ENCODE measurements at places on chromosomes 3 and 15.

DNA sequence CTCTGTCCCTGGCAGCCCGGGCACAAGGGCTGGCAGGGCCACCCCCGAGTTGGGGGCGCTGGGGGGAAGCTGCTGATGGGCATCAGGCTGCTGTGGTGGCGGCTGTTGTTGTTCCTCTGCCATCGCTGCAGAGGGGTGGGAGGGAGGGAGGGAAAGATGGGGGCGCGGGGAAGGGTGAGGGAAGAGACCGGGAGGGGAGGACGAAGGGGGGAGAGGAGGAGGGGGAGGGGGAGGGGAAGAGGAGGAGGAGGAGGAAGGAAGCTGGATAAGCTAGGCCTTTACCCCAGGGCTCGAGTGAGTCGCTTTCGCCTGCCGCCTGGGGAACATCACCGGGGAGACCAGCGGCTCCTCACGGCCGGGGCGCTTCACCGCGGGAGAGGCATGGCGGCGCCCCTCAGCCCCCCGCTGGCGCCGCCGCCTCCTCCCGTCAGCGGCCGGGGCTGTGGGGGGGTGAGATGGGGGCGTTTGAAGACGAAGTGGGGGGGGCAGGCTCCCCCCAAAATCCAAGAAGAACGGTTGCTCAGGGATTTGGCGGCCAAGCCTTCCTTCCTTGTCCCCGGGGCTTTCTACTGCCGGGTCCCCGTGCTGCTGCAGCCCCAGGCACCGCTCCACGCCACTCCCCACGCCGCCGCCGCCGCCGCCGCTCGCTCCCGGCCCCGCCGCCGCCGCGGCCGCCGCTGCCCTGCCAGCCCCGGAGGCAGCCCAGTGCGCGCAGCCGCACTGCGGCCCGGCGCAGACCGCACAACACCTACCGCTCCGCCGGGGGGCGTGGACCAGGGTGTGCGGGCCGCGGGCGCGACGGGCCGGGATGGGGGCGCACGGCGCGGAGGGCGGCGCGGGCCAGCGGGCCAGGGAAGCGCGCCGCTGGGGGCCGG is at the start of gene RFX7:
Gene RFX7, minus strand, starts transcription at position 717 of the 875 bp plus-strand sequence. Its CDS starts 594 bp downstream, at position 123.
- peak within 1 kb of the TSS; percentile 80 for H3K4me3 ChIP-seq
- DNase-seq: peak; percentile 79
- no peaks in the 10 kb centered on the region for H3K36me3 ChIP-seq
- H3K4me1 ChIP-seq: peaks cover 22% of the 10 kb centered on the region
- H3K27me3 ChIP-seq: no peaks in the 10 kb centered on the region

- no peaks in the 10 kb centered on the region for H3K27me3 ChIP-seq
- DNase-seq: no peak
- H3K4me3 ChIP-seq: no peak overlapping the region
- H3K36me3 ChIP-seq: no peaks in the 10 kb centered on the region
- H3K27ac ChIP-seq: no peak overlapping the region
- H3K4me1 ChIP-seq: no peaks in the 10 kb centered on the region
These were observed 273.9 kb downstream of the ADAMTSL3 start for GRCh38 chr15:83927704-83928391.

DNA sequence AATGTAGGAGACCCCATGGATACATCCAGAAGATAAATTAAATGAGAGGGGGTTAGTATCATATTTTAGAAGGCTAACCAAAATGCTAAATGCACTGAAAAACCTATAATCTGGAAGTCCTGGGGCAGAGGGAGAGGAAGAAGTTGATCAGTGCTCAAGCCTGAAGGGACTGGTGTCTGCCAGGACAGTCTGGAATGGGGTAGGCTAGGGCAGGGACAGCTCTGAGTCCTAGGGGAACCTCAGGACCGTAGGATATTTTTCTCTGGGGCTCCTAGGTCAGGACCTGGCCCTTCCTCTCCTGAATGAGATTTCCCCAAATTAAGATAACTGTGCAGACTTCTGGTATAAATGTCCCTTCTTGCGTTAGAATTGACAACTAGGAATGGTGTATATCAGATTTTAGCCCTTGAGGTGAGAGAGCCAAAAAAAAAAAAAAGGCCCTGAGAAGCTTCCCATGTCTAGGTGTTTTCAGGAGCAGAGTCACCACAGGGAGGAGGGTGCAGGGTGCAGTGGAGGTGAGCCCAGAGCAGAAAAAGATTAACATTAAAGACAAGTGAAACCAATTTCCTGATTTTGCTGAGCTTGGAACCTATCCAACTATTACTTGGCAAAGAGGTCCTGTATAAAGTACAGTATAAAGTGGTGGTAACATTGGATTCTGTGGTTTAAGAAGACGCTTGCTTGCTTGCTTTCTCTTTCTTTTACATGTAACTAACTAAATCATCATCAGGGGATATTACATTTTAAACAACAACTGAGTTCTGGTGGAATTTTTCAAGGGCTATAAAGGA is 63.5 kb downstream of the HACD2 start:
- no peak overlapping the region for H3K27ac ChIP-seq
- no peaks in the 10 kb centered on the region for H3K36me3 ChIP-seq
- peaks cover 9% of the 10 kb centered on the region for H3K4me1 ChIP-seq

DNA sequence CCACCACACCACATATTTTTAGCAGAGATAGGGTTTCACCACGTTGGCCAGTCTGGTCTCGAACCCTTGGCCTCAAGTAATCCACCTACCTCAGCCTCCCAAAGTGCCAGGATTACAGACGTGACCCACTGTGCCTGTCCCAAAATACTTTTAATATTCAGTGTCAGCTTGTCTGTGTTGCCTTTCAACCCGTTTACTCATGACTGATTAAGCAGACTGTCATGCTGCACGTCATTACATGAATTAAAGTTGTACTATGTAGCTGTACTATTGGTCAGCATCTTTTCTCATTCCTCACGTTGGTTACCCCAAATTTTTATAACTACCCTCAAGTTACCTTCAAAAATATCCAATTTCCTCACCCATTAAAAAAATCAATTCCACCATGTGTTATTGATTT is 48.7 kb upstream of the GADL1 start:
- H3K4me1 ChIP-seq: no peaks in the 10 kb centered on the region
- no peak for DNase-seq
- H3K27ac ChIP-seq: no peak overlapping the region
- no peaks in the 10 kb centered on the region for H3K36me3 ChIP-seq
- H3K4me3 ChIP-seq: no peak overlapping the region
- H3K27me3 ChIP-seq: no peaks in the 10 kb centered on the region

DNA sequence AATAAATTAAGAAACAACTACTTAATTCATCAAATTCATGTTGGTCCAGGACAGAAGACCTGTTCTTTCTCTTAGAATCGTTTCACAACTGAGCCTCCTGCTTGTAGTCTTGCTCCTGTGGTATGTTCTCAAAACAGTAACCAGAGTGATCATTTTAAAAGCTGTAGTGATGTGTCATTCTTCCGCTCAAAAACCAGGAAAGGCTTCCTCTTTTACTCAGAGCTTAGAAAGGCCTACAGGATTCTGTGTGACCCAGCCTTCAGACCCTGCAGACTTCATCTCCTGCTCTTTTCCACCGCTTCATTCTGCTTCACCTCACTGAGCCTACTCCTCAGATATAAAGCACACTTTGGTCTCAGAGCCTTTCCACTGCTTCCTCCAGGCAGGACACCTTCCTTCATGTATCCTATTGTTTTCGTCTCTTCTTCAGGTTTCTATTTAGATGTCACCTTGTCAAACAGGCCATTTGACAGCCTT is 22.7 kb downstream of the ST6GAL1 start:
- no peak for DNase-seq
- no peak overlapping the region for H3K27ac ChIP-seq
- no peaks in the 10 kb centered on the region for H3K36me3 ChIP-seq
- H3K27me3 ChIP-seq: no peaks in the 10 kb centered on the region
- H3K4me3 ChIP-seq: no peak overlapping the region

- H3K27ac ChIP-seq: no peak overlapping the region
- H3K36me3 ChIP-seq: no peaks in the 10 kb centered on the region
- H3K4me1 ChIP-seq: peaks cover 6% of the 10 kb centered on the region
- H3K27me3 ChIP-seq: no peaks in the 10 kb centered on the region
- DNase-seq: no peak
These were observed 402.2 kb upstream of the CFAP20DC start for GRCh38 chr3:59451800-59452746.

DNA sequence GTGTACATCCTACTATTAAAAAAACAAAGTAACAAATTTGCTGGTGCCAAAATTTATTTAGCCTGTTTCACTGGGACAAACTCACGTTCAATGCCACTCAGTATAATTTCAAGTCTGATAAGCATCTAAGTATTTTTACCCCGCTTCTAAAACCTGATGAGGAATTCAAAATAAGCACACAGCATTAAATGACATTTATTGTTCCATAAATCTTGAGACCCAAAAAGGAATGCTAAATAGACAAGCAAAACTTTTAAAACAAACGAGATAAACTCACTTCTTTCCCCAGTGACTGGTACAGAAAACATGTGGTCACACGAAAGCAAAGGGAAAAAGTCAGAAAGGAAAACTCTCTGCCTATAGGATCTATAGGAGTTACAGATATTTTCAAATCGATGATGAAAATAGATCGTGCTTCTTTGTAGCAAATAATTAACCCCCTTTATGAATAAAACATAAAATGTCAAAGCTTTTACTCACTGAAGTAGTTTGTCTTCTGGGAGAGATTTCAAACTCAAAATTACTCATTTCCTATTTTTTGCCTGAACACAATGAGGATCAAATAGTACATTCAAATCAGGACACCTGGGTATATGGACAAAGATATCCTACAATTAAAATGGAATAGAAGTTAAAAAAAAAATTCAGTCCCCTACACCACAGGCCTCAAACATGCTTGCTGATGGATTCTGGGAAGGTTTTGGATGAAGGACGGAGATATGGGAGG is 51.7 kb downstream of the UBP1 start:
- H3K27me3 ChIP-seq: no peaks in the 10 kb centered on the region
- DNase-seq: no peak
- peaks cover 35% of the 10 kb centered on the region for H3K36me3 ChIP-seq
- H3K4me3 ChIP-seq: no peak overlapping the region
- H3K27ac ChIP-seq: no peak overlapping the region
- peaks cover 3% of the 10 kb centered on the region for H3K4me1 ChIP-seq

DNA sequence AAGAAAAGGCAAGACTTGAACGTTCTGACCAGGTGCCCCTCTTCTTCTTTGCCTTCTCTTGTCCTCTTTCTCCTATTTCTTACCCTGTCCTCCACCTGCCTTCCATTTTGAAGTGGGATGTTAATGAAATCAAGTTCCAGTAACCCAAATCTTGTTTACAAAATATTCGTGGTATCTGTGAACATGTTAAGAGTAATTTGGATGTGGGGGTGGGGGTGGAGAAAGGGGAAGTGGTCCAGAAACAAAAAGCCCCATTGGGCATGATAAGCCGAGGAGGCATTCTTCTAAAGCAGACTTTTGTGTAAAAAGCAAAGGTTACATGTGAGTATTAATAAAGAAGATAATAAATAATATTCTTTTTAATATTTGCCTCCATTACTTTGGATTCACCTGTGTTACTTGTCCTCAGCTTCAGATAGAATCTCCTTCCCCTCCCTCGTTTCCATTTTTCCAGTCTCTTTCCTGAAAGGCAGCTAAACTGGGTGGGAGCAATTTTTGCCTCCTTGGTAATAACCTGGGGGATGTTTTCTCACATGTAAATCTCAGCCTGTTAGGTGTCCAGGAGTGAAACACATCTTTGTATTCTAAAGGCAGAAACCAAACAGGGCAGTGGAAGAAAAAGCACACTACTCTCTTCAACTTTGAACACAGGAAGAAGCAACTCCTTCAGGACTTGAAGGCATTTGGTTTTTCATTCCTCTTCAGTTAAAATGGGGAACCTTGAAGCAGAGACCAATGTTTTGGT is 3.2 kb downstream of the CHST2 start:
- peaks cover 16% of the 10 kb centered on the region for H3K4me1 ChIP-seq
- no peak overlapping the region for H3K27ac ChIP-seq

DNA sequence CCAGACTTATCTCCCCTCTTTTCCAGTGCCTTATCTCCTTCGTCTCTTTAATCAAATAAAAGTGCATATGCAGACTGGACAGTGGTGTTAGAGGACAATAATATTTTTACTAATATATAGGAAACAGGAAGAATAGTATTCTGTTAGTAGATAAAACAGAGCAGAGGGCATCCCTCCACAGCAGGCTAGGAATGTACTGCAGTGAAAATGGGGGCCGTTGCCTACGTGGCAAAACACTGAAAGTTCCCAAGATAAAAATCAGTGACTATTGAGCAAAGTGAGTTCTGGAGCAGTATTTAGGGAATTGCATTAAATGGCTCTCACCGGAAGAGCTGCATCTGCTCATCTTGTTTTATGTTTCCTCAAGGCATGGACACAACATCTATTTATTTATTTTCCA is 435.0 kb downstream of the CNTN6 start:
- H3K27me3 ChIP-seq: no peaks in the 10 kb centered on the region

DNA sequence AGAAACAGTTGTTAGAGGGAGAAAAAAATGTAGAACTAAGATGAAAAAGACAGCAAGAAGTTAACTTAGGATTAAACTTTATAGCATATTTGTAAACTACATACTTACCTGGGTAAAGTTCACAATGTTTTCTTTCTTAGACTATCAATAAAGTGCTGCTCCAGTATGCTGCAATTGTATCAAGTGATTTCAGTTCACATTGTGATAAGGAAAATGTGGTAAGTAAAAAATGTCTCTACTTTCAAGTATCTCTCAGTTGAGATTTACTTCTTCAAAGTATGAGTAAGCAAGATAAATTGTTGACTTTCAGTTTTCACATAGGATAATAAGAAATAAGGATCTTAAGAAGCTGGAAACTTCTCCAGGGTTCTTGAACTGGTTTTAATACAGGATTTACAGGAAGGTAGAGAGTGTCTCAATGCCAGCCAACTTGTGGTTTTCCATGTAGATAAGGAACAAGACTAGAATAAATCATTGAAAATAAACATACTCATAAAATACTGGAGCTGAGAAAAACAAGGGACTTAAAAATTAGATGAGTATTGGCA is 528.8 kb downstream of the UNC13C start:
- no peak for DNase-seq
- H3K4me1 ChIP-seq: no peaks in the 10 kb centered on the region
- H3K4me3 ChIP-seq: no peak overlapping the region
- H3K27ac ChIP-seq: no peak overlapping the region
- no peaks in the 10 kb centered on the region for H3K36me3 ChIP-seq

- H3K27me3 ChIP-seq: no peaks in the 10 kb centered on the region
- peaks cover 15% of the 10 kb centered on the region for H3K36me3 ChIP-seq
- no peak for DNase-seq
- H3K4me3 ChIP-seq: no peak overlapping the region
- no peaks in the 10 kb centered on the region for H3K4me1 ChIP-seq
These were observed 6.4 kb downstream of the CEP97 start for GRCh38 chr3:101730839-101731238.

- no peak for DNase-seq
- H3K4me3 ChIP-seq: no peak overlapping the region
- H3K27me3 ChIP-seq: no peaks in the 10 kb centered on the region
- peaks cover 5% of the 10 kb centered on the region for H3K4me1 ChIP-seq
- H3K36me3 ChIP-seq: peaks cover 37% of the 10 kb centered on the region
These were observed 11.9 kb downstream of the SPINT1 start for GRCh38 chr15:40855706-40856234.
